Stimulated activated naive CD4-positive, alpha-beta T cell treated with Interleukin-2 at 50 U/mL for 16 hours (primary cell): ENCODE measurements at places on chromosomes 12 and 14.

GRCh38 chr12:117412465-117413188 is 51.2 kb upstream of the NOS1 start:
- DNase-seq: no peak

GRCh38 chr12:10826258-10826657 is at the start of gene TAS2R10:
TSS of gene TAS2R10 (minus strand) at chr12:10826358. CDS start at chr12:10826269, 89 bp downstream.
- DNase-seq: no peak

GRCh38 chr14:68042586-68043210 is 223.1 kb downstream of the RAD51B start:
- no peak for DNase-seq

DNA sequence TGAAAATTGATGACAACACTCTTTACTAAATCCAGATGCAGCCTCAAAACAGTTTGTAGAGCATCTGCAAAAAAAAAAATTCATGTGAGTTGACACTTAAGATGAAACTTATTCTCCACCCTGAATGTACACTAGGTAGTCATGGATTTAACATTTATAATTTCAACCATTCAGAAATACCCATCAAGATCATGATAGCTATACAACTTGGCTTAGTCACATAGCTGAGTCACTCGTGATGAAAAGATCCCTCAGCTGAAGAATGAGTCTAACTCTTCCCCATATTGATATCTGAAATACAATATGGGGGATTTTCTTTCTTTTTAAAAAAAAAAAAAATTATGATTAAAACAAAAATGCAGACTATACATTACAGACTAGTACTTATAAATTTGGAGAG is 104.8 kb upstream of the PLEKHG7 start:
- DNase-seq: no peak

- no peak for DNase-seq
Measured at GRCh38 chr14:36408388-36408787, 88.0 kb upstream of the MBIP start.

- DNase-seq: no peak
Measured at GRCh38 chr14:49464885-49465284, 121.3 kb downstream of the RPS29 start.

DNA sequence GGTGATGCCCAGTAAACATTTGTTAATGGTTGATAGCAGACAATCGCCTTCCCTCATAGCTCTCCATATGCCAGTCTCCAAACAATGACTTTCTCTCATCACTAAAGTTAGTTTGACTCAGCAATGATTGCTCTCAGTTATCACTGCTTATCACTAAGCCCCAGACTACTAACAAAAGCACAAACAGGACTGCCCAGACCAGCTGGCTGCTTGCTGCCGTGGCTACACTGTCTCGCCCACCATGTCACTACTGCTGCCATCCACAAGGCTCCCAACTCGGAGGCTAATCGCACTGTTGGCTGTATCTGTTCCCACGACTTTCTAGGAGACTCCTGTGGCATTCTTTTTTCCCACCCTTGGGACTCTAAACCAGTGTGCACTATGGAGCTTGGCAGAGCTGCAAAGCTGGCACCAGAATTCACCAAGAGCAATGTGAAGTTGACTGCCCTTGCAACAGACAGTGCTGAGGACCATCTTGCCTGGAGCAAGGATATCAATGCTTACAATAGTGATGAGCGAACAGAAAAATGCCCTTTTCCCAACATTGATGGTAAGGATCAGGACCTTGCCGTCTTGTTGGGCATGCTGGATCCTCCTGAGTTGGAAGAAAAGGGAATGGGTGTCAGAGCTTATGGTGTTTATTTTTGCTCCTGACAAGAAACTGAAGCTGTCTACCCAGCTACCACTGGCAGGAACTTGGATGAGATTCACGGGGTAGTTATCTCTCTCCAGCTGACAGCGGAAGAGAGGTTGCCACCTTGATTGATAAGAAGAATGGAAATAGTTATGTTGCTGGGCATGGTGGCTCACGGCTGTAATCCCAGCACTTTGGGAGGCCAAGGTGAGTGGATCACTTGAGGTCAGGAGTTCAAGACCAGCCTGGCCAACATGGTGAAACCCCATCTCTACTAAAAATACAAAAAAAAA is 27.1 kb upstream of the NR2C1 start:
- DNase-seq: no peak

GRCh38 chr12:125382926-125383325 is 317.7 kb downstream of the AACS start:
- no peak for DNase-seq

DNA sequence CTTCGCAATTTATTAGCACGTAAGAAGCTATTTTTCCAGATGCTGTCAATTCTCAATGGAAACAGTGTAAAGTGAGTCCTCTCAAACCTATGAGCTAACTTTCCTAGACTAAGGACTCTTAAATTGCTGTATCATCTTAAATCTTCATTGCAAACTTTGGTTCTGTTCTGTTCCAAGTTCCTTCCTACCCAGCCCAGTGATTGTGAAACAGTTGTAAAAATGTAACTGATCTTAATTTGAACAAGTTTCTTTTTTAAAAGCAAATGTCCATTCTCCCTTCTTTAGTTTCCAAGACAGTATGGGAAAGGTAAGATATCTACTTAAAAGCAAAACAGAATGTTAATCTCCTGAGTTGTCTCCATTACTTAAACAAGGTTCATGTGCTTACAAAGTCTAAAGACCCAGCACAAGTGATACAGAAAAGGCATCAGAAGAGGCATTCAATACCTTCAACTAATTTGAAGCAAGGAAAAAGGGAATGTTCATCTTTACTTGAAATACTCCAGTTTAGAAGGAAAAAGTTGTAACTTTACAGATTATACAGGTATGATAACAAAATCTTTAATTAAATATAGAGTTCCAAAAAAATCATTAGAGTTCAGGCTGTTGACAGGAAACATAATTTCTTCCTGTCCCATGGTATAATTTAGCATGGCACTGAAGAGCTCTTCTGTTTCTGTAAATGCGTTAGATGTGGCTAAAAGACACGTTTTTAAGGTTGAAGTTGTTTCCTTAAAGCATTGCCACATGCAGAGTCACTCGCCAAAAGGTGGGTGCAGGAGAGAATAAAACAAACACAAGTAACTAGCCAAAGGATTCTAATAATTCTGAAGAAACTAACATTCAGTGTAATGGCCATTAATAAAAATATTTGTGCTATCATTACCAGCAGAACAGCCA is 101.5 kb upstream of the USP15 start:
- DNase-seq: no peak

- no peak for DNase-seq
Measured at GRCh38 chr14:54138354-54139038, 181.9 kb upstream of the BMP4 start.

DNA sequence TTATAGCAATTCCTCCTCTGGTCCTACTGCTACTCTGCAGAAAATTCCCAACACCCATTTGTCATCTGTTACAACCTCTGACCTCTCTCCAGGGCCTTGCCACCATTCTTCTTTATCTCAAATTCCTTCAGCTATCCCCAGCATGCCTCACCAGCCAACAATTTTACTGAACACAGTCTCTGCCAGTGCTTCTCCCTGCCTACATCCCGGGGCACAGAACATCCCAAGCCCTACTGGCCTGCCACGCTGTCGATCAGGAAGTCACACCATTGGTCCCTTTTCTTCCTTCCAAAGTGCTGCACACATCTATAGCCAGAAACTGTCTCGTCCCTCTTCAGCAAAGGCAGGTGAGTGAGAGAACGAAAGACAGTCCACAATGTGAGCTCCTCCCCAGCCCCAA is 122.1 kb downstream of the TTLL5 start:
- no peak for DNase-seq

- no peak for DNase-seq
Measured at GRCh38 chr12:88914967-88915366, 334.7 kb upstream of the KITLG start.

GRCh38 chr14:23604675-23605170 is 26.1 kb upstream of the JPH4 start:
- DNase-seq: no peak

GRCh38 chr12:59453475-59453874 is 142.4 kb upstream of the SLC16A7 start:
- no peak for DNase-seq

- no peak for DNase-seq
Measured at GRCh38 chr14:103382376-103382775, 2.8 kb upstream of the MARK3 start.

GRCh38 chr14:69354383-69355153 is 43.5 kb downstream of the ERH start:
- DNase-seq: peak; percentile 64

DNA sequence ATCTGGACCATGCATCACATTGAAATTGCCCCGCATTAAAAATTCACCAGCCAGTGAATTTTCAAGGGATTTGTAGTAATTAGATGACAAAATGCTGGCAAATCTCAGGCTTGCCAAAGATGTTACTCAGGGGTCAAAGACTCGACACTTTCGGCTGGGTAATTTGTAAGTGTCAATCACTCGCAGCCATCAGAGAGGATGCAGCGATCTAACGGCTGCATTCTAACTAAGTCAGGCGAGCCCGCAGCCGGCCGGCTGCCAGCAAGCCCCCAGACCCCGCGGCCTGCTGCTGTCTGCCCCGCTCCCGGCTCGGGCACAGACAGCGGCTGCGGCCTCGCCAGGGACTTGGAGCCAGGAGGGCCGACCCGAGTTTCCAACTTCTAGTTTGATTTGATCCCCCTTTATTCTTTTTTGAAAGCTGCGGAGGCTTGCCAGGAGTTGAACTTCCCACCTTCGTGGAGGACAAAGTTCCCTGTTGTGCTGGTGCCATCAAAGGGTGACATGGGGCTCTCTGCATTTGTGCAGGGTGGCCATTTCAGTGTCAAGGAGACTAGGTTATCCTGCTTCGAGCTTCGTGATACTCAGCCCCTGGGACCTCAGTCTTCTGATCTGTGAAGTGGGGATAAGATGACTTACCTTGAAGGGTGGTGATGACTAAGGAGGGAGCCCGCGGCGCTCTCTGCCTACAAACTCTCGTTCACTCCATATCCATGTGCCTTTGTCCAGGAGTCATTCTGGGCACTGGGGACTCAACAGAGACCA is 169.9 kb downstream of the RBM19 start:
- DNase-seq: no peak

- DNase-seq: no peak
Measured at GRCh38 chr12:77788231-77789168, 42.2 kb upstream of the NAV3 start.

DNA sequence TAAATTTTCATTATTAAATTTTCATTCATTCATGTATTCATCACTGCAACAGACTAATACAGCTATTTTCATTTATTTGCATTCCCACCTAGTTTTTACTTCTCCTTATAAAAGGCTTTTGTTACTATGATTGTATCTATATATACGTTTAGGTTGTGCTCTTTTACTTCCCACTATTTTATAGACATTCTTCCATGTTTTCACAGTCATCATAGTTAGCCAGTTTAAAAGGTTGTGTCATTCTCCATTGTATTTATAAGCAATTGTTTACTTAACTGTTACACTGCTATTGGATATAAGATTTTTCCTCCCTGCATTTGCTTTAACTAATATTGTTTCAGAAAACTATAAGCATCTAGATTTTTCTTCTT is 12.0 kb downstream of the ABHD12B start:
- no peak for DNase-seq

DNA sequence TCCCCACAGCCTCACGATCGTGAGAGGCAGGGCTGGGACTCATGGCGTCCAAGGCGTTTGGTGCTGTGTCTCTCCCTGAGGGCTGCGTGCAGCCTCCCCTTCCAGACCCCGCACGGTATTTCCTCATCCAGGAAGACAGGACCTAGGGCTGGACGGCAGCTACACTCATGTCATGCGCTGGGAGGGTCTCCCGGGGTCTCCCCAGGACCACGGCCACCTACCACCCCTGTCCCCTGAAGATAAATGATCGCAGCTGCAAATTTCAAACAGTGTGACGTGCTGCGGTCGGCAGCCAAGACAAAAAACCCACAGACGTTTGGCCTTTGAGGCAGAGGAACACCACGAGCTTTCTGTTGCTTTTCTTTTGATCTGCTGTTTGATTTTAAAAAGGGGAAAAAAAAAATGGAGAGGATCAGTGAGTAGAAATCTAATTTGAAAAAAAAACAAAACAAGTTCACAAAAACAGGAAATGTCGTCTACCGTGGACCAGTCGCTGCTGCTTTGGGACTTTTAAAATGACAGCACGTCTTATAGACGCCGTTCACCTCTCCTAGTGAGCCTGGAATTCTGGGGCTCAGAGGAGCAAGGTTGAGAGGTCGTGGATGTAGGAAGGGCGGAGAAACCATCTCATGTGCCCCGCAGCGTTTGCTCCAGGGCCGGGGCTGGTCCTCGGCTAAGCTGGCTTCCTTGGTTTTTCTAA is 237.6 kb downstream of the SLC41A2 start:
- DNase-seq: peak; percentile 47

- DNase-seq: no peak
Measured at GRCh38 chr12:15435597-15435996, 113.3 kb downstream of the PTPRO start.

DNA sequence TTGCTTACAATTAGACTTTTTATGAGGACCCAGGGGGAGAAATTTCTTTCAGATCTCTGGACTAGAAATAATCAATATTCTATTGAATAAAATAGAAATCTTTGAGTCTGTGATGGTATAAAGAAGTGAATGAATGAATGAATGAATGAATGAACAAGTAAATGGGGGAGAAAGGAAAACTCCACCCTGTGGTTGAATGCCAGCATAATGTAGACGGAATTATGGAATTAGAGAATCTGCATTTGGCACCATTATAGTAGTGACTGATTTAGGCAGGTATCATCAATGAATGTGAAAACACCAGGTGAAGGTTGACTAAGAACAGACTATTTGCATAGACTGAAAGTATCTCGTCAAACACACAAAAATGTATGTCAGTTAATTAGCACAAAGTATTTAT is 135.0 kb downstream of the FBXL14 start:
- DNase-seq: no peak

GRCh38 chr14:66403183-66403582 is 83.0 kb upstream of the CCDC196 start:
- DNase-seq: no peak

DNA sequence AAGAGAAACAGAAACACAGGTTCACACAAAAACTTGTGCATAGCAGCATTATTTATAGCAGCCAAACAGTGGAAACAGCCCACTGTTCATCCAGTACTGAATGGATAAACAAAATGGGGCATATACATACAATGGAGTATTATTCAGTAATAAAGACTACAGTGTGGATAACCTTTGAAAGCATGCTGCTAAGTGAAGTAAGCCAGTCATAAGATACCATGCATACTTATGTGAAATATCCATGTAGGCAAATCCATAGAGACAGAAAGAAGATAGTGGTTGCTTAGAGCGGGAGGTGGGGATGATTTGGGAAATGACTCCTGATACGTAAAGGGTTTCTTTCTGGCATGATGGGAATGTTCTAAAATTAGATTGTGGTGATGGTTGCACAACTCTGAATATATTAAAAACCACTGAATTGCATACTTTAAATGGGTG is 99.4 kb downstream of the CRADD start:
- DNase-seq: no peak

DNA sequence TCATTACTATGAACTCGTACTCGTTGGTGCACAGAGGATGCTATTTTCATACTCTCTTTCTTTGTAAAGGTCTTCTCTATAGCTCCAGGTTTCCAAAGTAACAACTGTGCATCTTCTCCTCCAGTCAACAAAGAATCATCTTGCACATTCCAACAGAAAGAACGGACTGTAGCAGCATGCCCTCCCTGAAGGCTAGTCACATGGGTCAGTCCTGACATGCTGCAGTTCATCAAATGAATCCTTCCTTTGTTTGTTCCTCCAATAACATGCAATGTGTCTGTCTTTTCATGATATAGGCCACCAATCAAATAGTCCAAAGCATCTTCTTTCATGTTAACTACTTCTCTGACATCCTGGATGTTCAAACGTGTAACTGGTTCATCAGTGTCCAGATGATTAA is 42.9 kb downstream of the WDR89 start:
- DNase-seq: no peak

- no peak for DNase-seq
Measured at GRCh38 chr14:72559669-72560255, 334.1 kb downstream of the DPF3 start.

GRCh38 chr12:19886639-19887064 is 447.4 kb downstream of the AEBP2 start:
- no peak for DNase-seq
